Activated T-helper 2 cell treated with anti-CD3 and anti-CD28 coated beads, Interferon-gamma antibody, Interleukin-2, Interleukin-4, amounts not matched to agents 10 μg/mL and 5 μg/mL and 100 μg/mL, durations not matched to agents 14 hours and 24 hours and 36 hours (primary cell): ENCODE measurements at places on chromosomes 5 and 9. TPM values are rescaled to one million over a fixed set of nuclear protein-coding genes. Genes with fewer than 3 reads are reported as not detected.
A peak's percentile ranks its signal among the peaks of the same experiment; 100 is the strongest.

ANKRD34B gene
- total RNA-seq, result not detected in 2 replicates

DNA sequence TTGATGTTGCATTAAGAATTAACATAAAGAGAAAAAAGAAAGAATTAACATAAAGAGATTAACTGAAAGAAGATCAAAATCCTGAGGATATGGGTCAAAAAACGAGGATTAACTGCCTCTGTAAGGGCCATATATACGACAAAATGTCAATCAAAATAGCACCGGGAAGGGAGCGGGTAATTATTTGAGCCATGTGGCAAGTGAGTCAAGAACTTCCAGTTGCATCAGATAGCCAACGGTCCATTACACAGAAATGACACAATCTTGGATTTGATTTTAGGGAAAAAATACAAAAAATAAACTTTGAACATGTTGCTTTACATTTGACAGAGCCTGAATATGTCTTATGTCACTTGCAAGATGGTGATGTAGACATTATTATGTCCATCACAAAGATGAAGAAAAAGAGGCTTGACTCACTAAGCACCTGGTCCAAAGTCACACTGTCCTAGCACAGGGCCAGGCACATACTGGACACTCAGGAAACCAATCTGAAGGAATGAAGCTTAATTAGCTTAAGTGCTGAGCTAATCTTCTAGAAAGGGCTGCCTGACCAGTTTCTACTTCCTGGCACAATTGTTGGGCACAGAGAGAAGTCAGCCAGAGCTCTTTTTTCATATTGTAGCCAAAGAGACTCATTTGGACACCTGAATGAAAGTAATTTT is 273.2 kb upstream of the PAPPA start:
- no peaks in the 10 kb centered on the region for H3K4me1 ChIP-seq
- no peak overlapping the region for H3K27ac ChIP-seq

GRCh38 chr9:13863112-13863511 is 450.8 kb downstream of the NFIB start:
- no peak overlapping the region for H3K27ac ChIP-seq
- DNase-seq, result no peak

SLC34A1 gene
- total RNA-seq, result not detected in 2 replicates

GRCh38 chr9:97907046-97907445 is 15.3 kb downstream of the TRMO start:
- H3K27me3 ChIP-seq, result no peaks in the 10 kb centered on the region
- no peak for DNase-seq
- peaks cover 54% of the 10 kb centered on the region for H3K4me1 ChIP-seq
- peaks cover 53% of the 10 kb centered on the region for H3K36me3 ChIP-seq
- H3K27ac ChIP-seq, result peak overlapping the region; percentile 96

- no peak within 1 kb of the TSS for H3K4me3 ChIP-seq
- no peaks in the 10 kb centered on the region for H3K36me3 ChIP-seq
- H3K4me1 ChIP-seq, result no peaks in the 10 kb centered on the region
- no peak for DNase-seq
- no peak within 1 kb of the TSS for H3K27ac ChIP-seq
- no peaks in the 10 kb centered on the region for H3K27me3 ChIP-seq
Measured at GRCh38 chr5:35990941-35991611, at the start of gene UGT3A1. TSS of gene UGT3A1 (minus strand) at chr5:35991390. CDS start at chr5:35991240, 150 bp downstream.

WDR55 gene
- total RNA-seq, result 39.1 and 40.0 TPM in 2 replicates

IRX2 gene
- not detected in 2 replicates for total RNA-seq

TAF11L10 gene
- total RNA-seq, result not detected in 2 replicates

DNA sequence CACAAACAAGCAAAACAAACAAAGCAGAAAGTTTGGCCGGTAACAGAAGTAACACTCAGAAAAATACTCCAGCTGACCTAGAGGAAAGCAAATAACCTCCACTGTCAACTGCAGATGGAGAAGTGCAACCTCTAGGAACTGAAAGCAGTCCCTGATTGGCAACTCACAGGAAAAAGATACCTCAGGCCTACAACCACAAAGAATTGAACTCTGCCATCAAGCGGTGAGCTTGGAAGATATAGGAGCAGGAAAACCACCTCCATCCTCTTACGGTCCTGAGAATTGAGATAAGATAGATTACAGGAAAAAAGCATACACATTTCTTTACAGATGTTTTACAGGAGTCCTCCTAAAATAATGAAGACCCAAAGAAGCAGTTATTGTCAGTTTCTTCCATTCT is 184.5 kb downstream of the PDZD2 start:
- H3K4me3 ChIP-seq, result no peak overlapping the region
- no peaks in the 10 kb centered on the region for H3K4me1 ChIP-seq
- no peak for DNase-seq
- H3K36me3 ChIP-seq, result no peaks in the 10 kb centered on the region
- H3K27me3 ChIP-seq, result peaks cover 5% of the 10 kb centered on the region

GRCh38 chr5:77168161-77168878 is 42.2 kb upstream of the PDE8B start:
- H3K36me3 ChIP-seq, result no peaks in the 10 kb centered on the region
- H3K27ac ChIP-seq, result no peak overlapping the region
- H3K4me3 ChIP-seq, result no peak overlapping the region

PIGO gene
- 33.0 and 37.8 TPM in 2 replicates for total RNA-seq

DNA sequence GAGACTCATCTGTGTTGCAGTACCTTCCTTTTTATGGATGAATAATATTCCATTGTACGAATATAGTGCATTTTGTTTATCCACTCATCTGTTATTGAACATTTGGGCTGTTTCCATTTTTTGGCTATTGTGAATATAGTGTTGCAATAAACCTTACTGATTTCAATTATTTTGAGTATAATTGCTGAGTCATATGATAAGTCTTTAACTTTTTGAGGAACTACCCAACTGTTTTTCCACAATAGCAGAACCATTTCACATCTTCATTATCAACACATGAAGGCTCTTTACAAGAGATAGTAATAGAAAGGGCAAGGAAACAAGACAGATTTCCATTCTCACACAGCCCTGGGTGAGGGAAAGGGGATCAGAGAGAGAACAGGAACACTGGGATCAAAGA is 329.2 kb downstream of the RAB3C start:
- H3K36me3 ChIP-seq, result no peaks in the 10 kb centered on the region
- DNase-seq, result no peak
- peaks cover 9% of the 10 kb centered on the region for H3K4me1 ChIP-seq
- no peak overlapping the region for H3K4me3 ChIP-seq
- no peak overlapping the region for H3K27ac ChIP-seq

GRCh38 chr5:167653645-167654106 is 637.8 kb upstream of the WWC1 start:
- DNase-seq, result no peak
- no peaks in the 10 kb centered on the region for H3K27me3 ChIP-seq

RORB gene
- total RNA-seq, result 0.02 and 0.11 TPM in 2 replicates

- peaks cover 18% of the 10 kb centered on the region for H3K4me1 ChIP-seq
- peaks cover 77% of the 10 kb centered on the region for H3K36me3 ChIP-seq
- DNase-seq, result no peak
- no peak overlapping the region for H3K27ac ChIP-seq
- H3K4me3 ChIP-seq, result no peak overlapping the region
Measured at GRCh38 chr5:43530648-43531047, 15.7 kb upstream of the C5orf34 start.

SLC6A7 gene
- not detected in 2 replicates for total RNA-seq

- H3K27me3 ChIP-seq, result no peaks in the 10 kb centered on the region
- peaks cover 82% of the 10 kb centered on the region for H3K36me3 ChIP-seq
- H3K4me3 ChIP-seq, result no peak overlapping the region
- no peak for DNase-seq
Measured at GRCh38 chr5:159195775-159196174, 13.6 kb downstream of the RNF145 start.

NR5A1 gene
- total RNA-seq, result not detected in 2 replicates

BTNL8 gene
- 0.18 and 0.25 TPM in 2 replicates for total RNA-seq

- no peak overlapping the region for H3K27ac ChIP-seq
- no peaks in the 10 kb centered on the region for H3K27me3 ChIP-seq
- no peak overlapping the region for H3K4me3 ChIP-seq
Measured at GRCh38 chr5:1280177-1281037, 14.5 kb downstream of the TERT start.

- no peak overlapping the region for H3K4me3 ChIP-seq
- H3K4me1 ChIP-seq, result no peaks in the 10 kb centered on the region
- peaks cover 2% of the 10 kb centered on the region for H3K27me3 ChIP-seq
- no peak overlapping the region for H3K27ac ChIP-seq
- no peak for DNase-seq
Measured at GRCh38 chr5:171826132-171826531, 40.5 kb downstream of the SMIM23 start.

DNA sequence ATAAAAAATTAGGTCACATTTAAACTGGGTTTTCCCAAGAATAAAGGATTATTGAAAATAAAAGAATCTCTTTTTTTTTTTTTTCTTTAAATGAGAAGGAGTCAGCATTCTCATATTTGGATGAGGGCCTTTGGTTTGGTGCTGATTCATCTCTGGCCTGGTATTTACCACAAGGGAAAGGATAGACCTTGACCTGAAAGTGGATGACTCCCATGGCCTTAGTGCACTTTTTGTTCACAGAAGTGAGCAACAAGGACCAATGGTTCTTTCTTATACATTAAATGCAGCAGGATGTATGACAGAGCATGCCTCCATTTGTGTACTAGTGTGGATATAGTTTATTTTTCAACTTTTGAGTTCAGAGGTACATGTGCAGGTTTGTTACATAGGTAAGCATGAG is 6.9 kb downstream of the YTHDC2 start:
- DNase-seq, result no peak
- H3K27me3 ChIP-seq, result no peaks in the 10 kb centered on the region
- H3K4me3 ChIP-seq, result no peak overlapping the region
- H3K36me3 ChIP-seq, result peaks cover 56% of the 10 kb centered on the region
- H3K27ac ChIP-seq, result peak overlapping the region; percentile 51

- no peaks in the 10 kb centered on the region for H3K36me3 ChIP-seq
- peaks cover 17% of the 10 kb centered on the region for H3K4me1 ChIP-seq
- no peak overlapping the region for H3K4me3 ChIP-seq
- no peak overlapping the region for H3K27ac ChIP-seq
- no peaks in the 10 kb centered on the region for H3K27me3 ChIP-seq
- no peak for DNase-seq
Measured at GRCh38 chr9:94782355-94783101, 56.0 kb downstream of the AOPEP start.

ANXA1 gene
- 28.6 and 32.2 TPM in 2 replicates for total RNA-seq

DNA sequence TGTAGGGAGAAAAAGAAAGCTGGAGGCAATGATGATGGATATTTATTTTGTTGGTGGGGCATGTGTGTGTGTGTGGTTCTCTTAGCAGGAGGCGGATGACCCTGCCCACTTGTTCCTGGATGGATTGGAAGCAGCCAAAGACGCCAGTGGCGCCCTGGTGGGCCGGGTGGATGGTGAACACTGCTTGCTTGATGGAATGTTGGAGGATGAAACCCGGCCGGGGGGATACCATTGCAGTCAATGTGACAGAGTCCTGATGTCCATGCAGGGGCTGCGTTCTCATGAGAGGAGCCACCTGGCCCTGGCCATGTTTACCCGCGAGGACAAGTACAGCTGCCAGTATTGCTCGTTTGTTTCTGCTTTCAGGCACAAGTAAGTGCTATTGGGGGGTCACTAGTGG is 69.2 kb downstream of the ZNF462 start:
- H3K4me3 ChIP-seq, result no peak overlapping the region
- H3K4me1 ChIP-seq, result no peaks in the 10 kb centered on the region
- DNase-seq, result no peak
- no peaks in the 10 kb centered on the region for H3K36me3 ChIP-seq
- H3K27ac ChIP-seq, result no peak overlapping the region
- H3K27me3 ChIP-seq, result no peaks in the 10 kb centered on the region

DNA sequence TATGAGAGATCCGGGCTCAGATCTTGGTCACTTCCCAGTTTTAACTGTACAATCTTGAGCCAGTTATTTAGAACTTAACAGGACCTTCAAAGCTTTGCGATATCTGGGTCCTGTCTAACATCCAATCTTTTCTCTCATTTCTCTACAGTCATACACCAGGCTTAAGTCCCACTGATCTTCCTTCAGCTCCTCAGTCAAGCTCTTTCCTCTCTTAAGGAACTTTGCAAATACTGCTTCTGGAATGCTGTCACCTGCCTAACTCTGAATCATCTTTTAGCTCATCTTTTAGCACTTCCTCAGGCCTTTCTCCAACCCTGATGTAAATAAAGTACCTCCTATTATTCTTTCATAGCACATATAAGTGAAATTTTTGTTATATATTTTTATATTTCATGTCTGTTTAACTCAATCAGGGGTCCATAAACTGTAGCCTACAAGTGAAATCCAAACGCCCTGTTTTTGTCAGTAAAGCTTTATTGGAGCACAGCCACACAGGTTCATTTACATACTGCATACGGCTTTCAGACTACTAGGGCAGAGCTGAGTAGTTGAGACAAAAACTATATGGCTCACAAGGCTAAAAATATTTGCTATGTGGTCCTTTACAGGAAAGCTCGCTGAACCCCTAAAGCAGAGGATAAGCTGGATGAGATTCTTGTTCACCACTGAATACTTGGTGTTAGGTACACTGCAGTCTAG is 63.5 kb downstream of the MEF2C start:
- no peak overlapping the region for H3K4me3 ChIP-seq
- peaks cover 17% of the 10 kb centered on the region for H3K27me3 ChIP-seq
- no peaks in the 10 kb centered on the region for H3K4me1 ChIP-seq
- no peaks in the 10 kb centered on the region for H3K36me3 ChIP-seq

- H3K27me3 ChIP-seq, result peaks cover 4% of the 10 kb centered on the region
- H3K4me3 ChIP-seq, result no peak overlapping the region
- H3K4me1 ChIP-seq, result no peaks in the 10 kb centered on the region
Measured at GRCh38 chr5:61686491-61687257, 354.6 kb downstream of the ZSWIM6 start.

- no peaks in the 10 kb centered on the region for H3K27me3 ChIP-seq
- no peak overlapping the region for H3K4me3 ChIP-seq
- DNase-seq, result no peak
- H3K4me1 ChIP-seq, result peaks cover 41% of the 10 kb centered on the region
- no peak overlapping the region for H3K27ac ChIP-seq
Measured at GRCh38 chr9:6922124-6922676, 164.4 kb downstream of the KDM4C start.

GRCh38 chr9:995192-995591 is 18.7 kb downstream of the DMRT3 start:
- peaks cover 10% of the 10 kb centered on the region for H3K4me1 ChIP-seq
- H3K27me3 ChIP-seq, result peaks cover 13% of the 10 kb centered on the region
- H3K4me3 ChIP-seq, result no peak overlapping the region
- DNase-seq, result no peak
- H3K36me3 ChIP-seq, result no peaks in the 10 kb centered on the region
- no peak overlapping the region for H3K27ac ChIP-seq

GRCh38 chr5:53173083-53173482 is 63.5 kb upstream of the MOCS2 start:
- H3K27ac ChIP-seq, result no peak overlapping the region
- H3K4me3 ChIP-seq, result no peak overlapping the region
- H3K27me3 ChIP-seq, result peaks cover 24% of the 10 kb centered on the region
- H3K36me3 ChIP-seq, result no peaks in the 10 kb centered on the region

QRFP gene
- total RNA-seq, result not detected in 2 replicates

FAM221B gene
- not detected in 2 replicates for total RNA-seq

CCL27 gene
- 0.25 and 0.55 TPM in 2 replicates for total RNA-seq

CDX1 gene
- total RNA-seq, result not detected in 2 replicates

- H3K27ac ChIP-seq, result no peak overlapping the region
- H3K4me1 ChIP-seq, result no peaks in the 10 kb centered on the region
- no peak for DNase-seq
- H3K4me3 ChIP-seq, result no peak overlapping the region
Measured at GRCh38 chr5:78008356-78008967, 232.3 kb upstream of the TBCA start.

FOXD4 gene
- total RNA-seq, result 0.09 TPM in 1 of 2 replicates, not detected in the other

- no peak overlapping the region for H3K27ac ChIP-seq
- no peaks in the 10 kb centered on the region for H3K4me1 ChIP-seq
- H3K27me3 ChIP-seq, result no peaks in the 10 kb centered on the region
- no peak for DNase-seq
- H3K36me3 ChIP-seq, result no peaks in the 10 kb centered on the region
- H3K4me3 ChIP-seq, result no peak overlapping the region
Measured at GRCh38 chr5:44332285-44332971, 56.8 kb downstream of the FGF10 start.

- H3K27ac ChIP-seq, result no peak overlapping the region
- no peak overlapping the region for H3K4me3 ChIP-seq
- DNase-seq, result no peak
- no peaks in the 10 kb centered on the region for H3K4me1 ChIP-seq
Measured at GRCh38 chr5:113237893-113238292, 196.9 kb downstream of the TSSK1B start.

ABCA1 gene
- 0.14 TPM in 1 of 2 replicates, not detected in the other for total RNA-seq
